ENCODE measurements at places on chromosomes 4 and X.

GRCh38 chrX:24241822-24242648 lies 71.8 kb downstream of the SUPT20HL2 start:
- DNase-seq = peak; percentile 60

DNA sequence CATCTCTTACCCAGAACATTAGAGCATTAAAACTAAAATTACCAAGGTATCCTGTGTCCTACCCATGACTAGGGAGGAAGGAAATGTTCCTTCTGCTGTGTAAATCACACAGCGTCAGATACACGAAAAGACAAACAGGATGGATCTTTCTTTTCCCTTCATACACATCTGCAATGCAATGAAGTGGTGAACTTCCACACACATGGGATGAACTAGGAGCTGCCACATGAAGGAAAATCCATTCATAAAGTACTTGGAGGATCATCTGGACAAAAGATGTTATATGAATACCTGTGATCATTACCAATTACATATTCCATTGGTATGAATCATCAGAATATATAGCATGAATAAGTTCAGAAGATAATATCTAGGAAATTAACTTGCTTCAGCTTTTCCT lies 46.2 kb downstream of the LDB2 start:
- no peak for DNase-seq

DNA sequence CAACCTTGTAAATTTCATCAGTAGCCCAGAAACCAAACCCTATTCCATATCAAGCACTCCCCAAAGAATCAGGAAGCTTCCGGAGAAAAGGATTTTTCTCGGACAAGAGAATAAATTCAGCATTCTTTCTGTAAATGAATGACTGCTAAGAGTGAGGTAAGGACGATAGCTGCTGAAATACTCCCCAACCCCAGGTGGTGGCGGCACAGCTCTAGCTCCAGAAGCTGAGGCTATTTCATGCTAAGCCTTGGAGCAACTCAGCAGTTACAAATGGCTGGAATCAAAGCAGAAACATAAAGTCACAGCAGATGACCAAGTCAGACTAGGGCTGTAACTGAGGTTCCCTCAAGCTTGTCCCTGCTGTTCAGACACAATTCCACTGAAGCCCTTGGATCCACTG lies 13.9 kb upstream of the PCDH19 start:
- no peak for DNase-seq

DNA sequence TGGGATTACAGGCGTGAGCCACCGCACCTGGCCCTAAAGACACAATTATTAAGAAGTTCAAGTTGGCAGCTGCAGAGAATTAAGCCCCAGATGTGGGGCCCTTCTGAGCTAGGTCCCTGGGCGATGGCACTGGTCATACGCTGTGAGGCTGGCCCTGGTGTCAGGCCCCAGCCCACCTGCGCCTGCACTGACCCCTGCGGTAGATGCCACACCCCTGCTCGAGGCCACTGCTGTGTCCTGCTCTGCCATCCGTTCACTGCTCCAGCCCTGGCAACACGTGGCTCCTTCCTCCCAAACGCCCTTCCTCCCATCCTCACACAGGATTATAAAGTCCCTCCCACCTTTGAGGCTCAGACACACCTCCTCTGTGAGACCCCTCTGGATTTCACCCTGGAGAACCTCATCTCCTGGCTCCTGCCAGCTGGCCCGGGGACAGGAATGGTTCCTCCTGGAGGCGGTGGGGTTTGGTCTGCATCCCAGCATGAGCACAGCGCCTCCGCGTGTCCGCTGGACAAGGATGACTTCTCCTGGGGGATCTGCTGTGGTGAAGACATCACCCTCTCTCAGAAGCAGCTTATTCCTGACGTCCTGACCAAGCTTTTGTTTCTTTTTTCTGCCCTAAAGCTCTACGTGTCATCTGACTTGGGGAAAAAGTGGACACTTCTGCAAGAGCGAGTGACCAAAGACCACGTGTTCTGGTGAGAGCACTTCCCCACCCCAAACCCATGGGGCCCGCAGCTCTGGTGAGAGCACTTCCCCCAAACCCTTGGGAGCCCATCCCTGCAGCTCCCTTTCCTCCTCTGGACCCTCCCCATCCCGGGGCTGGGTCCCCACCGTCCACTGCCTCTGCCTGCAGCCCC lies 219.0 kb upstream of the PSAPL1 start:
- DNase-seq = no peak

DNA sequence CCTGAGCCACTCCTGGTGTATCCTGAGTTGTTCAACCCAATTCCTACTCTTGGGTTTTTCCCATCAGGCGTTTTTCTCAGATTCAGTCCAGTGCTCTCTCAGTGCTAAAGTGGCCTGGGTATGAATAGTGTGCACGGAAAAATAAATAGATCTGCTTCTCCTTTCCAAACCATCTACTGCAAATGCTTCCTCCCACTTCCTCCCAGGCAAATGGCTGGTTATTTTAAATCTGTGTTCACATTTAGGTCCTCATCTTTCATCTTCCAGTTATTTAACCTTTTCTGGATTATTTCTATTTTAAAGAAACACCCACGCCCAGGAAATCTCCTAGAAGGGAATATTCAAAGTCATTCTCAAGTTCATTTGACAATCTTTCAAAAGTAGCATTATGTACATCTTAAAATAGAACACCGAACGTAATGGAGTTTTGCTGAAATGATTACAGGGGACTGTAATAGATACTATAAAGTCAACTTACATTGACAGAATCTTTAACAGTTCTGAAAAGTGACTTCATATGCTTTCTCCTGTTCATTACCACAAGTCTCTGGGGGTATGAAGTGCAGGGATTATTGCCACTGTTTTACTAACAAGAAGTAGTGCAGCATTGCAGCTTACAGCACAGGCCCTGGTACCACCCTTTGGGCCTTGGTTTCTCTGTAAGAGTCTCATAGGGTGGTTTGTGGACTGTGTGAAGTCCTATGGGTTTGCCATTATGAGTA lies 66.3 kb downstream of the MED28 start:
- no peak for DNase-seq

DNA sequence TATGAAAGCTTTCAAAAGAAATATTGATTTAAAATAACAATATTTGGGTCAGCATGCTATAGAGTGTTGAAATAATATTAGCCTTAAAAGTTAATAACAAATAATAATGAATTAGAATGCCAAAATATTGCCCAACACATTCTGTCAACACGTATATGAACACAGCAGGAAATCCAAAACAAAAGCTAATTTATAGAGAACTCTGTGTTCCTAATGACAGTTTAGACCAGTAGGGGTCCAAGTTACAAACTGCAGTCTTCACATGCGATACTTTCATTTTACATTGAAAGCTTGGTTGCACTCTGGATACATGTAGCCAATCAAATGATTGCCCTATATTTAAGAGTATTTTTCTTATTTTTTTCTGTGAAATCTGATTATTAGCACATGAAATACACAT lies 274.4 kb downstream of the DCTD start:
- peak; percentile 38 for DNase-seq

DNA sequence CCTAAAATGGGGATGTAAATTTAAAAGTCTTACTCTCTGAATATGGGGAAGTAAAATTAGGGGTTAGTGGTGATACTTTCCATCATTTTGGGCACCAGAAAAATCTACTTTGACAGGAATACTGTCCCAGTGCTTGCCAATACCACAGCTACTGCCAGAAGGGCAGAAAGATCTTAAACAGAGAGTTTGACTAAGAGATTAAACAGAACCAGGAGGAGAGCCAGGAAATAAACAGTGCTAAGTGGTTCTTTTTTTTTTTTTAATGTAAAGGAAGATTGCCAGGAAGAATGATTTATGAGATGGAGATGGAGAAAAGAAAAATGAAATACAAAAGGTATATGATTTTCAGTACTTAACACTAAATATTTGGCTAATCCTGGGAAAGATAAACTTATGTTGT lies 126.8 kb downstream of the RTL3 start:
- DNase-seq = no peak

DNA sequence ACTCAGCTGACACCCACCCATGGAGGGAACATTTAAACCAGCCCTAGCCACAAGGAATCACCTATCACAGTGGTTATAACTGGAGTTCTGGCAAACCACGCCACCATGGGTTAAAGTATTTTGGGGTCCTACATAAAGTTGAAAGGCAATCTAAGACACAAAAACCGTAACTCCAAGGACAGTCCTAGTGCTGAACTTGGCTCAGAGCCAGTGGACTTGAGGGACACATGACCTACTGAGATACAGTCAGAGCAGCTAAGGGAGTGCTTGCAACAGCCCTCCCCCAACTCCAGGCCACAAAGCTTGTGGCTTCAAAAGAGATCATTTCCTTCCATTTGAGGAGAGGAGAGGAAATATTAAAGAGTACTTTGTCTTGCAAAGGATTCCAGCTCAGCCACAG lies 300.5 kb downstream of the FGF13 start:
- peak; percentile 1 for DNase-seq

DNA sequence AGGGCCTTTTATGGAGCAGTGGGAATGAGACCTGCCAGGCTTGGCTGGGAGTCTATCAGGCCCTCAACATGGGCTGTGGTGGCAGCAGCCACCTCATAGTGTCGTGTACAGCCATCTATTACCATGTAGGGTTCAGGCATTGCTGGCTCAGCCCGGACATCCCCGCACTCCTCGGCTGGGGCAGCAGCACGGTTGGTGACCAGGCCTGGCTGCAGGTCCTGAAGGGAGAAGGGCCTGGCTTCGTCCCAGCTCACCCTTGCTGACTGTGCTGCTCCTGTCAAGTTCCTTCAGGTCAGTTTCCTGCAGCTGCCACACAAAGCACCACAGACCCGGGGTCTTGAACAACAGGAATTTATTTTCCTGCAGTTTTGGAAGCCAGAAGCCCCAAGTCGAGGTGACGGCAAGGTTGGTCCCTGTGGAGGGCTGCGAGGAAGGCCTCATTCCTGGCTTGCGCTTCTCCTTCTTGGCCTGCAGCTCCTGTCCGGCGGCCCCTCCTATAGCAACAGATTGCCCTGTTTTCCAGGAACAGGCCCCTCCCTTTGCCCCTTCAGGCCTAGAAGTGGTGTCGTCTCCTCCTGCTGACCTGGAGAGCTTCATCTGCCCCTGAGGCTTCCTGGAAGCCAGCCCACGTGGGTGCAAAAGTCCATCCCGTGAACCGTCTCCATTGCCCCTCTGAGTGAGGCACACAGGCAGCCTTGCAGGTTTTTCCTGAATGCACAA lies 25.2 kb upstream of the SORCS2 start:
- no peak for DNase-seq

GRCh38 chrX:153703036-153703370 lies 15.3 kb downstream of the SLC6A8 start:
- DNase-seq = no peak

DNA sequence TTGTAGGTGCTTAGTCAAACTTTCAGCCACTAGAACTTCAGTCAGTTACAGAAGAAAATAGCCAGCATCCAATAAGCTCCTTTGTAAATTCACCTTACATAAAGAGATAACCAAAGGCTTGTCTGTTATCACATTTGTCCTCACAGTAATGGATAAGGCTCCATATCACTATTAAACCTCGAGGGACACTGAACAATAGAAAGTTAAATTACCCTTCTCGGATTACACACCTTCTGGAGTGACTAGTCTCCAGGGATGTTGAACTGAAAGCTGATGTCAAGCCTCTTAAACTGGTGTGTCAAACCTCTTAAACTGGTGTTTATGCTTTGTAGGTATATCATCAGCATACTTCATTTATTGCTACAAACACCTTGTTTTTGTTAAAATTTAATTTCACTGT lies 639.0 kb downstream of the CENPC start:
- no peak for DNase-seq

GRCh38 chrX:100606753-100607152 lies 22.0 kb downstream of the TNMD start:
- DNase-seq = peak; percentile 51

DNA sequence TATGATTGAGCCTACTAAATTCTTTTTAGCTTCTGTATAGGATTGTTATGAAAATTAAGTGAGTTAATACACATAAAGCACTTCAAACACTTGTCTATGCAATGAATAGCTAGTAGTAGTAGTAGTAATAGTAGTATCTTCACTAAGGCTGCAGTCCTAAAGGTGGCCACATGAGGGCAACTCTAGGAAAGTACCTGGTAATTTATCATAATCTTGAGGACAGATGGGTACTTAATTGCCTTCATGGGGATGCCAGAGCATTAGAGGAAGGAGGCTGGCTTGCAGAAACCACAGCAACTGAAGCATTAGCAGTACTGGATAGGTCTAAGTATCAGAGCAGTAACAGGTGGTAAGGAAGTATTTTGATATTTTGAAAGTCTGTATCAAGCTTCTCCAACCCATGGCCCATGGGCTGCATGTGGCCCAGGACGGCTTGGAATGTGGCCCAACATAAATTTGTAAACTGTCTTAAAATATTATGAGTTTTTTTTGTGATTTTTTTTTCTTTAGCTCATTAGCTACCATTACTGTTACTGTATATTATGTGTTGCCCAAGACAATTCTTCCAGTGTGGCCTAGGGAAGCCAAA lies 17.3 kb downstream of the NIPAL1 start:
- DNase-seq = peak; percentile 70

DNA sequence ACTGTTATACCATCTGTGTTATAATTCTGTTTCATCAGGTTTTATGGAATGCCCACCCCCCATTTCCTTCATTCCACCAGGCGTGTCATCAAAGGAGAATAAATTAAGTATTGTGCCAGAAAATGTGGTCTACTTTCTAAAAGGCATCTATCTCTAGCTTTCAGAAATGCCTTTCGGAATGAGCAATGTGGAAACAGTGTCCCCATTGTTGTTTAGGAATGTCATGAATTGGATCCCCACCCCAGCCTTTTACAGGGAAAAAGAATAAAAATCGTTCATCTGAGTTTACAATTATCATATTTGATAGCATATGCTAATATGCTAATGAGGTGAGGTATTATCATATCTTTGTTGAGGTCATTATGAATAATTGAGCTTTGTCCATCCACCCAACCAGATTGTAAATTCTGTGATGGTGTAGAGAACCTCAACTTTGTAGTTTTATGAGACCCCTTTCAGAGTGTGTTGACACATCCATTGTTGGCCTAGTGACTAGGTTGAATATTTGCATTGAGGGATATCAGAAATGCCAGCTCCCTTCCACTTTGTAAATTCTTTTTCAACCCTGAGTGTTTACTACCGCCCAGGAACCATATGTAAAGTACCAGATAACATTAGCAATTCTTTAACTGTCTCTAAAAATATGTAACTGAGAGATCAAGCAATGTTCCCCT lies 56.2 kb upstream of the CCDC160 start:
- DNase-seq = peak; percentile 34

DNA sequence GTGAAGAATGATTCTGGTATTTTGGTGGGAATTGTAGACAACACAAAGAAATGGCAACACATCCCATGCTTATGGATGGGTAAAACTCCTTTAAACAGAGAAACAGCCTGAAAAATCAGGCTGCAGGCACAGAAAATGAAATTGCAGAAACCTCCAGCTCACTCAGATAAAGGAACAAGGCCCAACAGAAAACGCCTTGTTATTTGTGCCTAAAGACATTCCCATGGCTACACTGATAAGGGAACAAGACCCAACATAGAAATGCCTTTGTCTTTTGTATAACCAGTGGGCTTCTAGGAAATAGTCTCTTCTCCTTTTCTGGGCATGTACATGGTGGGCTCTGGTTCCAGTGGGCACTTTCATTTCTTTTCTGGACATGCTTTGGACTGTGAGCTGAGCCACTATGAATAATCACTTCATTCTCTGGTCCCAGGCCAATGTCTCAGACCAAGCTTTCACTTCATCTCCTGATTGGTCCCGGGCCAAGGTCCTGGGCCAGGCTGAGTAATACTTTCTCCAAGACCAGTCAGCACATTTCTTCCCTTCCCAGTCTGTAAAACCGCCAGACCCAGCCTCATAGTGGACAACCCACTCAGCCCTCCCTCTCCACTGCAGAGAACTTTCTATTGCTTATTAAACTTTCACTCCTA lies 160.5 kb downstream of the TBX22 start:
- DNase-seq = no peak

All from hematopoietic multipotent progenitor cell treated with erythropoietin and hydrocortisone succinate and interleukin-3 and kit ligand, for 4 days (in vitro differentiated cells).